ENCODE measurements at places on chromosomes 6 and 20.

DNA sequence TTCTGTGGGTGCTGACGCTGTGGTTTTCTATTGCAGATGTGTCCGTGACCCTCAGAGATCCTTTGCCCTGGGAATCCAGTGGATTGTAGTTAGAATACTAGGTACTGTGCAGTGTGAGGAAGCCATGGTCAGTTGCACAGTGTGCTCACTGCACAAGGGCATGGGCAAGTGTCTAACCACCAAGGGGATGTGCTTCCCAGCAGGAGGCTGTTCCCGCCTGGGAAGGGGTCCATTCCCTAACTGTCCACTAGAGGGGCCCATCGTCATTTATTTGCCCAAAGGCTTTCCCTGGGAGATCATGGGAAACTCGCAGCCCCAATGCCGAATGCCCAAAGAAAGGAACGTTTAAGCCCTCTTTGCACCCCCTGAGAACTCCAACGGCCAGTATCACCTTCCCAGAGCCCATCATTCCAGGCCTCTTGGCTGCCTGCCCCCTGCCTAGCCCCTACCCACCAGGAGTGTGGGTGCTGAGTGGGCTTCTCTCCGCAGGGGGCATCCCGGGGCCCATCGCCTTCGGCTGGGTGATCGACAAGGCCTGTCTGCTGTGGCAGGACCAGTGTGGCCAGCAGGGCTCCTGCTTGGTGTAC is 26.2 kb downstream of the SLCO4A1 start:
- peak; percentile 87 for DNase-seq

GRCh38 chr6:24581084-24581669 is 64.8 kb downstream of the KIAA0319 start:
- peak; percentile 78 for DNase-seq

GRCh38 chr20:39398656-39399055 is 436.5 kb downstream of the DHX35 start:
- no peak for DNase-seq

DNA sequence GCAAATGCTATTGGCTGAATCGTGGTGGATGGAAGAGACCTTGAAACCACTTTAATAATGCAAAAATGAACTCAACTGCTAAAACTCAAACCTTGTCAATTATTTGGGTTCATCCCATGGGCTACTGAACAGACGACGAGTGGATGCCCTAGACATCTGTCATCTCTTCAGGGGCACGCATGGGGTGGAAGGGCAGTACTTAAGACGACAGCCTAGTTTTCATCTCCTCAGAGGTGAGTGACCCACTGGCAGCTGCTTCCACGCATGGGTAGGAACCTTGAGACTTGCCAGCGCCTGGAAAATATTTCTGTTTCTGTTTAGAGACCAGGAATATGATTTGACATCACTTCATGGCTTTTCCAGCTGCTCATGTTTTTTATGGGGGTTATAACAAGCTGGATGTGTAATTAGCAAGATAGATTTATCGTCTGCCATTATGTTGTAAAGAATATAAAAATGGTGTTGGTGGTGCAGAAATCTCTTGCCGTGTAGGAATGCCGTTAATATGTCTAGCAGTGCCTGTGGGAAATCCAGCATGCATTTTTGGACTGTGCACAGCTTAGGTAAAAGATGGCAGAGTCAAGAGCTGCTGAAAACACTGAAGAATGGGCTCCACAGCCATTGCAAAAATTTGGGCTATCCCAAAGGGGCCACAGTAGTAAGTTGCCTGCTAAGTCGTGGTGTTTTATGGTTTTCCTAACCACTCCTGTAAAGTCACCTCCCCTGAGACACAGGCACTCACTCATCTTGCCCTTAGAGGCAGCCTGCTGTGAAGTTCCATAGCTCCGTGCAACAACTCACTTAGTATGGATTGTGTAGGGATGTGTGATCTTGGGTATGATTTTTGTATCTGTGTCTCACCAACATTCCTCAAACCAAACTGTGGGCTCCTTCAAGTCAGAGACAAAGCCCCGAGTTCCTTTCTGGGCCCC is 203.3 kb downstream of the EYA2 start:
- no peak for DNase-seq

- DNase-seq: peak; percentile 67
Measured at GRCh38 chr6:34027445-34027936, 118.4 kb downstream of the GRM4 start.

DNA sequence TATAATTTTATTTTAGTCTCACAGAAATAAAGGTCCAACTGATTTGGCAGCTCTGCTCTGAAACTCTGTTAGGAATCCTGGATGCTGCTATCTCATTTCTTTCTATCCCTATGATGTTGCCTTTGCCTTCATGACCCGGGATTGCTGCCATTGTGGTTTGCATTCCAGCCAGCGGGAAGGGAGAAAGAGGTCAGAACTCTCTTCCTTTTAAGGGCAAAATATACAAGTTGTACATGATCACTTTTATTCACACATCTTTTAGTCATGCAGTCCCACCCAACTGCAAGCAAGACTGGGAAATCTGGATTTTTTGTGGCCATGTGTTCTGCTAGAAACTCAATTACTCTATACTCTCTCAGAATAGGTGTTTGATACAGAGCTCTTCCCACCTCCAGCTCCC is 263.1 kb upstream of the ZFP64 start:
- DNase-seq: no peak

DNA sequence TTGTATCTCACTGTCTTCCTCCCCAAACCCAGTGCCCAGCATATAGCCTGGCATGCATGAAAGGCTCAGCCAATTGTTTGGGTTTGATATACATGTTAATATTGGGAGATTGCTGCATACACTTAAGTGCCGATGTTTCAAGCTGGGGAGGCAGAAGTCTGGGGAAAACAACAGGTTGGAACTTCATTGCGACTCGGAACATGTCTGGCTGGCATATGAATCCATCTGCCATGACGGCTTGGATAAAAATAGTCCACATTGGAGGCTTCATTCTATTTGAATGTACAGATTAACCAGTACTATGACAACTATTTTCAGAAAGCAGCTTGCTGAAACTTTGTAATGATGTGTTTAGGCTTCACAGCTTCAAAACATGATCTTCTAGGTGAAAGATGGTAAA is 261.0 kb downstream of the CDH26 start:
- DNase-seq: no peak

Measured in neural crest cell (in vitro differentiated cells).